GM23248 (cell line): ENCODE measurements at places on chromosomes 12 and 14.

DNA sequence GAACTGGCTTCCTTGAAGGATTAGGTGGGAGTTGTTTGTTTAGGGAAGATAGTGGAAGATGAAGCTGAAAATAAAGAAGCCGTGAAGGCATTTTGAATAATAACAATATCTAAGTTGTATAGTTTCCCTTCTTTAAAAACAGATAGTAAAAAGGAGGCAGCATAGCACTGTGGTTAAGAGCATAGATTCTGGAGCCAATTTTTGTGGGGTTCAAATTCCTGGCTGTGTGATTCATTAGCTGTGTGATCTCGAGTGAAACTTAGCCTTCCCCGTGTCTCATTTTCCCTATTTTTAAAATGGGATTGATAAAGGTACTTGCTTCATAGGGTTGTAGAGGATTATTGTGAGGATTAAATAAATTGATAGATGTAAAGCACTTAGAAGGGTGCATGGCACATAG lies 104.5 kb downstream of the MYRFL start:
- DNase-seq = peak; percentile 32

GRCh38 chr14:46306267-46306666 lies 345.3 kb downstream of the RPL10L start:
- DNase-seq = no peak

DNA sequence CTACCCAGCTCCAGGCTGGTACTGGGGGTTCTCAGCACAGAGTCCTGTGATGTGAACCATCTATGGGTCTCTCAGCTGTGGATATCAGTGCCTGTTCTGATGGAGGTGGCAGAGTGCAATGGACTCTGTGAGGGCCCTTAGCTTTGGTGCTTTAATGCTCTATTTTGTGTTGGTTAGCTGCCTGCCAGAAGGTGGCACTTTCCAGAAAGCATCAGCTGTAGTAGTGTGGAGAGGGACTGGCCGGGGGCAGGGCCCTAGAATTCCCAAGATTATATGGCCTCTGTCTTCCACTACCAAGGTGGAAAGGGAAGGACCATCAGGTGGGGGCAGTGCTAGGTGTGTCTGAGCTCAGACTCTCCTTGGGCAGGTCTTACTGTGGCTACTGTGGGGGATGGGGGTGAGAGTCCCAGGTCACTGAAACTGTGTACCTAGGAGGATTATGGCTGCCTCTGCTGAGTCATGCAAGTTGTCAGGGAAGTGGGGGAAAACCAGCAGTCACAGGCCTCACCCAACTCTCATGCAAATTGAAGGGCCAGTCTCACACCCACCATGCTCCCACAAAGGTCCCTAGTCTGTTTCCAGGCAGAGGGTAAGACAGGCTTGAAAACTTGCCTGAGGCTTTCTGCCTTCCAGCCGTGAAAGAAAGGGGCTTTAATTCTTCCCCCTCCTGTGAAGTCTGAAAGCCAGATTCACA lies 878.1 kb downstream of the C12orf50 start:
- DNase-seq = no peak

- DNase-seq = no peak
These were observed 24.0 kb upstream of the PKP2 start for GRCh38 chr12:32920506-32921085.

DNA sequence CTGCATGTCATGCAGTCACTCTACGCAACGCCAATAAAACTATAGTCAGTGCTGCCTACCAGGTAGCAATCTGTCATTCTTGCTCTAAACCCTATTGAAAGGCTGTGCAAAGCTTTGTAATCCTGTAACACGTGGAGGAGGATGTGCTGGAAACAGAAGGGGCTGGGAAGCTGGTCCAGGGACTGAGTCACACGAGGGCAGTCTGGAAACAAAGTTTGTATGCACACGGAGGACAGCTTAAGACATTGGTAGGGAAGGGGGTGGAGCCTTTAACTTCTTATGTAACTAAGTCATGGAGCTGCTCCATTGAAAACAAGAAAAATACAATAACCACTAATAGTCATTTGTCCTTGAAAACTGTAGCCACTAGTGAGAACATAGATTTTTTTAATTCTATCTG lies 128.0 kb downstream of the BCAT1 start:
- DNase-seq = peak; percentile 59

GRCh38 chr14:89851106-89851505 lies 103.4 kb downstream of the EFCAB11 start:
- no peak for DNase-seq

DNA sequence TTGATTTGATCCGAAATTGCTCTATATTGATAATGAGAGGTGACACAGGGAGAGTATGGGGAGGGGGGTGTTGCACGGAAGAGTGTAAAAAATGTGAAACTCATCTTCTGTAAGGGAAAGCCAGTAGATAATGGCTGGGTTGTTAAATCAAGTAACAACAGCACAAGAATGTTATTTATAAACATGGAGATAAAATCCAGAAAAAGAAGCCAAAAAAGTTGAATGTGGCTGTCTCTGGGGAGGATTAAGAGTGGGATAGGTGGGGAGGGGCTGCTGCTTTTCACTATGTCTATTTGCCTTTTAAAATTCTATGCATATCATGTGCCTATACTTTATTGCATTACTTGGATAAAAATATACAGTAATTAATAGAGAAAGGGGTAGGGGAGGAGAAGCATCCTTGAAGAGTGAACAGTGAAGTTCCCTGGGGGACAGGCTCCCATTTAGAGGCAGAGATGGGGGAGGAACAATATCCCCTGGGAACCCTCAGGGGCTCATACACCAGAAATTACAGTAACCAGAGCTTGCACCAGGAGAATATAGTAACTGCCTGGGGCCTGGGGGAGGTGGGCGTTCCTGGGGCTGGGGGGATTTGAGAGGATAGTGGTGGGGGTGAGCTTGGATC lies 39.2 kb upstream of the ANKRD9 start:
- DNase-seq = no peak

DNA sequence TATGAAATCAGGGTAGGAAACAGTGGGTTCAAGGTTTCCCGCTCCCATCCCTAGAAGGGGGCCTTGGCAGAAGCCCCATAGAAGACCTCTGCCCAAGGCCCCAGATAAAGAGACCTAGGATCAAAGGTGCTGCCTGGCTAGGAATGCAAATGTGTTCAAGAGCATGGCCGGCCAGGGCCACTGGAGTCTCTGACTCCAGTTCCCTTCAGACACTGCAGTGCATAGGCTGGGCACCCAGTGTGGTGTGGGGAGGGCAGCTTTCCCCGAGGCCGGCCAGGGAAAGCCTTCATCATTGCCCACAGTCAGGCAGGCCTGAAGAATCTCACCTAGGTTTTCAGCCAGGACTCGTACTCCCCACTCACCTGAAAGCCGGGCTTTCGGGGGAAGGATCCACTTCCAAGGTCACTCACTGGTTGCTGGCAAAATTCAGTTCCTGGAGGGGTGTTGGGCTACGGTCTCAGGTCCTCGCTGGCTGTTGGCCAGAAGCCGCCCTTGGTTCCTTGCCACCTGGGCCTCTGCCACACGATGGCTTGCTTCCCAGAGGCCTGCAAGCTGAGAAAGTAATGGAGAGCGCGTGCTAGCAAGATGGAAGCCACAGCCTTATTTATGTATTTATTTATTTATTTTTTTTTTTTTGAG lies 9.7 kb upstream of the PEBP1 start:
- DNase-seq = no peak

DNA sequence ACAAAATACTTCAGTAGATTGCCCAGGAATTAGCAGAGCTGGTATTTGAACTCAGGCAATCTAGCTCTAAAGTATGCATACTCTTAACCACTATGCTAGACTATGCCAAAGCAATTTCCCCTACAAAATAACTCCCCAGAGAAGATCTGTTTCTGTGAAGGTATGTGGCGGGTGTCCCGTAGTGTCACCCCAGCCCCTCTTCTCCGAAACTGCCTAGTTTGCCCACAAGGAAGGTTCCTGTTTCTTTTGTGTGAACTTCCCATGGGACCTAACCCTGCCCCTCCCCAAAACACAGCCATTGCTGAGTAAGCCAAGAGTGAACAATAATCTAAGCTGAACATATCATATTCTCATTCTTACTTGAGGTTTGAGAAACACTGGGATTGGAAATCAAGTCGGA lies 15.5 kb upstream of the RAP1B start:
- no peak for DNase-seq

- DNase-seq = peak; percentile 70
These were observed 1.5 kb downstream of the PLEKHA5 start for GRCh38 chr12:19131025-19131444.

GRCh38 chr12:96239711-96240635 lies 45.8 kb downstream of the ELK3 start:
- peak; percentile 69 for DNase-seq

DNA sequence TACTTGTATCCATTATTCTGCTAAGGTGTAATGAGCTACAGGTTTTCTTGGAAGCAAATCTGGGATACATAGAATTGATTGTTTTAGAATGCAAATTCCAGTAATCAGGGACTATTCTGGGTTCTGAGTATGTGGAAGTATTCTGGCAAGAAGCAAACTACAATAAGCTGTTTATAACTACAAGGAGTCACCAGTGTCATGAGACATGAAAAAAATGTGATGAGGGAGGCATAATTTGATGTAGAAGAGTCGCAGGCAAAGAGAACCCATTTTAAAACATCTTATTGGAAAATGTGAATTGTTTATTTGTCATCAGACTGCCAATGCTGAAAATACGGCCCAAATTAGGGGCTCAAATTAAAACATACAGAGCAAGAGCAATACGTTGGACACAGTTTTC lies 321.8 kb upstream of the E2F7 start:
- DNase-seq = no peak

DNA sequence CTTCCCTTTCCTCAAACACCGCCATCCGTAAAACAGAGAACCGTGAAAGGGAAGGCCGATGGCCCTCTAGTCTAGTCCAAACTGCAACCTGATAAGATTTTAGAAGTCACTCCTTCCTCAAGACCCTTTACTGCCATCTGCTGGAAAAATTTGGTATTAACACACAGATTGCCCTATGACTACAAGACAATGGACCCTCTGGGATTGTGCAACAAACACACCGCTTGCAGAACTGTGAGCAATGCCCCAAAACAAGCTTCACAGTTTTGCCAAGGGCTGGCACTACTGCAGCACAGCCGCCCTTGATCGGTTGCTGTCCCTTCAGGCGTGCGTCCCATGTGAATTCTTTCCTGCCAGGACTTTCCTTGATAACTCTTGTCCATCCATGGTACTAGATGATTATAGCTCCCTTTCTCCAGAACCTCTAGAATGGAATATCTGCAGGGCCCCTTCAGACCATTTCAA lies 23.1 kb downstream of the LLPH start:
- DNase-seq = peak; percentile 92
